ENCODE measurements at places on chromosomes 11 and 22.

DNA sequence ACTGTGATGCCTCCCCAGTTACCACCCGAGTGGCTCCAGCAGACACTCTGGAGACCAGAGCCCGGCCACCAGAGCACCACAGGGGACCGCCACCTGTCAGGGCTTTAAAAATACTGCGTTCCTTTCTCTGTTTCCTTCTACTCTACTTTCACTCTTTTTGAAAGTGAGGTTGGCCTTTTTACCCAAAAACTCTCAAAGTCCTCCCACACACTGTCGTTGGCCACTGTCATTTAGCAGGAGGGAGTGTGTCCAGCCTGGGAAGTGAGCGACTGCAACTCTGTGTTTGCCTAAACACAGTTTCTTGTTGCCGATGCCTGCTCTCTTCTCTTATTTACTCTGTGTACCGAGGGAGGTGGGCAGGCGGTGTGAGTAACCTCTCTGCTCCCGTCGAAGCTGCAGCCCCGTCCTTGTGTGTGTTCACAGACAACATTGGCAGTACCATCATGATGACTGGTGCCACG, 90.8 kb upstream of the CLDN5 start:
- DNase-seq, result peak; percentile 27

GRCh38 chr11:126598344-126599216, 243.1 kb downstream of the ST3GAL4 start:
- DNase-seq, result no peak

DNA sequence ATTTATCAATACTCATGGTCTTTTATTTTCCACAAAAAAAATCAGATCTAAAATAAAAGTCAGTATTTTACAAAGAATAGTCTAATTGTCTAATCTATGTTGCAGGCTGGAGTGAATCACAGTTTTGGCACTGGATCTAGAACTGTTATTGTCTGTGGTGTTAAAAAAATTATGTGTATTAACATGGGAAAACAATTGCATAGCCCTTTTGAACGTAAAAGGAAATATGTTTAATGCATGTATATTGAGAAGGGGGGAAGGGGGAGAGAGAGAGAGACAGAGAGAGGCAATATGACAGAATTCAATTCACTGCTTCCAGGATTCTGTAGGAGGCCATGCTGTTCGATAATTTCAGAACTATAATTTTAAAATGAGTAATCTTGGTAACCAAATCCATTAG, 324.9 kb upstream of the CCDC90B start:
- no peak for DNase-seq

DNA sequence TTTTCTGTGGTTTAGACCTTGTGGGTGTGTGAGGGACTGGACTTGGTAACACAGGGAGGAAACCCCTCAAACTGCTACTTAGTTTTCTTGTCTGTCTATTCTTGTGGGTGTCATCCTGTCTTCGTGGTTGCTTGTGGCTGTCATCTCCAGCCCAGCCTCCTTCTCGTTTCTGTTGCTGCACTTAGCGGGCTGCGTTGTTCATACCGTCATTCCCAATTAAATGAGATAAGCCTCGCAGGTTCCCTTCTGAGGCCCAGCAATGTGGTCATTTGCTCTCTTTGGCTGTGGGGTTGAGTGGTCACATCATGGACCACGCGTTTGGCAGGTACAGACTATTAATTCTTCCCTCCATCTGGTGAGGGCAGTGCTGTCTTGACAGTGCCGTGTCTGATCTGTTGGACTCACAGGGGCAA, 18.8 kb downstream of the PANX1 start:
- no peak for DNase-seq

- no peak for DNase-seq
Observed at GRCh38 chr11:103978616-103979595, 57.5 kb upstream of the DDI1 start.

DNA sequence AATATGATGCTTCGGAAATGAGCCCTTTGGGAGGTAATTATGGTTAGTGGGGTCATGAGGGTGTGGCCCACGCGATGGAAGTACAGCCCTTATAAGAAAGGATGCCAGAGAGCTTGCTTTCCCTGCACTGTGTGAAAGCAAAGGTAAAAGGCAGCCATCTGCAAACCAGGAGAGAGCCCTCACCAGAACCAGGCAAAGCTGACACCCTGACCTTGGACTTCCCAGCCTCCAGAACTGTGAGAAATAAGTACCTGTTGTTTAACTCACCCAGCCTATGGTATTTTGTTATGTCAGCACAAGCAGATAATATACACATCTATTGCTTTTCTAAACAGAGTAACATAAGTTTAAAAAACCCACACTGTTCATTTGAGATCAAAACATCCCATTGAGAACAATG, 50.7 kb downstream of the SYN3 start:
- DNase-seq, result no peak

DNA sequence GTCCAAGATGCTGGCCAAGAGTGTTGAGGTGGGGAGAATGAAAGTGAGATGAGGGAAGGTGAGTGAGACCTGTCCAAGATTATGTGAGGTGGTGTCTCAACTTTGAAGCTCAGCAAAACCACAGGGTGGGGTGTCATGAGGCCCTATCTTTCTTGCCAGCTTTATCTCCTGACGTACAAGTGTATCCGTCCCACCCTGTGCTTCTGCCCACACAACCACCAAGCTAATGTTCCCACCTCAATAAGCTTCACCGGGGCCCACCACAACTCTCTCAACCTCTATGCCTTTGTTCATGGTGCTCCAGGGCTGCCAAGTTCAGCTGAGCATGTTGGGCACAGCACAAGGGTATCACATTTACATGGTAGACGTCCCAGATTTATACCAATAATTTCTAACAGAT, 7.1 kb upstream of the TPST2 start:
- no peak for DNase-seq

GRCh38 chr11:94968334-94968958, 4.9 kb downstream of the CWC15 start:
- peak; percentile 6 for DNase-seq
